HL-60 (cell line): ENCODE measurements at places on chromosomes 7 and 10.

- no peak for DNase-seq
These were observed 66.0 kb upstream of the FHIP2A start for GRCh38 chr10:114755537-114755936.

- DNase-seq, result peak; percentile 21
These were observed 43.7 kb downstream of the CPVL start for GRCh38 chr7:29102558-29103151.

DNA sequence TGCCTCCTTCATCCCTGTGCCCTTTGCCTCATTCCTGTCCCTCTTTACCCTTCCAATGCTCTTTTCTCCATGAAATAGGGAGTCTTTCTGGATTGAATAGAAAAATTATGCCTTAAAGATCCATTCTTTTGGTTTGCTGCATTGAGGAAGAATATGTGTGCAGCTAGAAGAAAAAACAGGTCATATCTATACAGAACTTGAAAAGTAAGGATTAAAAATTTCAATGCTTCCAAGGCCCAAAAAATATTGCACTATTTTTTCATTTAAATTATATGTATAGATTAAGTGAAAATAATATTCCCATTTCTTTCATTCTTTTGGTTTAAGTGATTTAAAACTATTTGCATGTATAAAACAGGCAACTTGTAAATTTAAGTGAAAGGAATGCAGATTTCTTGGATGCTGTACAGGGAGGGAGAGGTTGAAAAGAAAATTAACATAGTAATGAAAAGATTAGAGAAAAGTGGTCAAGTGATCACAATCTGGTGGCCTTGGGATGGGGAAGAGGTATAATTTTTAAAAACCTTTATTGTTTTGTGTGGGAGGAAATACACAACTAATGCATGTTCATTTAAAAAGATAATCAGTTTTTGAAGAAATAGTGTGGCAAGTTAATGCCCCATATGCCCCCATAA is 18.5 kb upstream of the EVX1 start:
- DNase-seq, result no peak

GRCh38 chr7:123745437-123745836 is 3.4 kb downstream of the WASL start:
- DNase-seq, result no peak

GRCh38 chr10:114384601-114385000 is 19.7 kb downstream of the AFAP1L2 start:
- DNase-seq, result no peak

DNA sequence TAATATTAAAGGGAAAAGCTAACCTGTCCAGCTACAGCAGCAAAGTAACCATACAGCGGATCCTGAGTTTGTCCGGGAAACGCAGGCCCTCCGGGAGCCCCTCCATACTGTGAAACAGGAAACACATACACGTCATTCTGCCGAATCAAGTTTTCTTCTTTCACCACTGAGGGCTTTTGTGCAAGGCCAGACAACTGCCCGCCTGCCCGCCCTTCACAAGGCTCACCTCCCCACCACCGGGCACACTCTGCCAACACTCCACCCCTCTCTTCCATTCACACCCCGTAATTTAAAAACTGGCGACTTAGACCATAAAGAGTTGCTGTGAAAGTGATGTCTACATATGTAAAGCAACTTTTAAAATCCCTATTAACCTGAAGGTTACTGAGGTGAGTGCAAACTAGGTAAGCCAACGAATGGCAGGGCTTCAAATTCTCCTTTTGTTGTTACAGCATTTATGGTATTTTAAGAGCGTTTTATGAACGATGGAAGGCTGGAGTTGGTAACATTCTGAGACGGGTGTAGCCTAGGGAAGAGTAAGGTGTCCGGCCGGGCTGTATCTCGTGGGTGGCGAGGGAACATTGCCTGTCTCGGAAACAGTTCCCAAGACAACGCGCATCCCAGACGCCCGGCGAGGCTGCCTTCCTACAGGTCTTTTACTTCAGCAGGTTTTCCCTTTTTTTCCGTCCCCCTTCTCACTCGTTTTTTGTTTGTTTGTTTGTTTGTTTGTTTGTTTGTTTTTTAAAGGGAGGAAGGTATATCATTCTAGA is 817 bp downstream of the SRI start:
- DNase-seq, result no peak

DNA sequence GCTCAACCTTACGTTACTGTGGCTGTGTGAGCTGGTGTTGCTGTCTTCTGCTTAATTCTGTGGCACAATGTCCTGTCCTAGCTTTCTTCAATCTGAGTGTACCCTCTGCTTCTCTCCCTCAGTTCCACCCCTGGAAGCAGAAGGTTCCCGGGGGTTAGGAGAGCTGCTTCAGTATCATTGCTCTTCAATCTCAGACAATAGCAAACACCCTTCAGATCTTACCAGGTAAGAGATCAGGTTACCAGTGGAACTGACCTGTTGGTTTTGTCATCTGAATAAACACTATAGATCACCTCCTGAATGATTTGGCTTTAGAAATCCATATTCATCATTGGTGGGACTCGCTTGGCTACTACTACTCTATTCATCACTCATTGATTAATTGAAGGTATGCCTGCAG is 48.4 kb downstream of the DNAJB9 start:
- DNase-seq, result no peak

DNA sequence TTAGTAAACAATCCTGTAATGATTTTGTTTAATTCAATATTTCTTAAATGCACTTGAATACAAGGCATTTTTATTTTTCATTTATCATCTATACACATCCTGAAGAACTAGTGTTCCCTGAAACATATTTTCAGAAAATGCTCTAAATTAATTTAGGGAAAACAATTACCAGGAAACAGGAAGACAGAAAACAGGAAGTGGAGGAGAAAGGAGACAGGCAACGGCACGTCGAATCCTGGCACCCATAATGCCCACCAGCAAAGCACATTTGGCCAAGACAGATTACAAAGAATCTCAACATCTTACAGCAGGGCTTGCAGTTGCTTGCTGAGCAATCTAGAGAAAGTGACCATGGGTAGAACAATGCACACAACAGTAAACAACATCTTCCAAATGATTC is 571.1 kb downstream of the GRID1 start:
- no peak for DNase-seq

GRCh38 chr10:130924138-130924819 is 387.2 kb downstream of the TCERG1L start:
- DNase-seq, result no peak

GRCh38 chr10:26931223-26931622 is 70.5 kb upstream of the ABI1 start:
- no peak for DNase-seq

DNA sequence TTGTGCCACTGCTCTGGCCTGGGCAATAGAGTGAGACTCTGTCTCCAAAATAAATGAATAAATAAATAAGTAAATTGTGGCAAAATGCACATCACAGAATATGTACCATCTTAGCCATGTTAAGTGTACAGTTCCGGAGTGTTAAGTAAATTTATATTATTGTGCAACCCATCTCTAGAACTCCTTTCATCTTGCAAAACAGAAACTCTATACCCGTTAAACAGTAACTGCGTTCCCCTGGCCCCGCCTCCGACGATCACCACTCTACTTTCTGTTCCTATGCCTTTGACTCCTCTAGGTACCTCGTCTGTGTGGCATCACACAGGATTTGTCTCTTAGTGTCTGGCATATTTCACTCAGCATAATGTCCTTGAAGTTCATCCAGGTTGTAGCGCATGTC is 356.4 kb upstream of the FOXK1 start:
- DNase-seq, result no peak

DNA sequence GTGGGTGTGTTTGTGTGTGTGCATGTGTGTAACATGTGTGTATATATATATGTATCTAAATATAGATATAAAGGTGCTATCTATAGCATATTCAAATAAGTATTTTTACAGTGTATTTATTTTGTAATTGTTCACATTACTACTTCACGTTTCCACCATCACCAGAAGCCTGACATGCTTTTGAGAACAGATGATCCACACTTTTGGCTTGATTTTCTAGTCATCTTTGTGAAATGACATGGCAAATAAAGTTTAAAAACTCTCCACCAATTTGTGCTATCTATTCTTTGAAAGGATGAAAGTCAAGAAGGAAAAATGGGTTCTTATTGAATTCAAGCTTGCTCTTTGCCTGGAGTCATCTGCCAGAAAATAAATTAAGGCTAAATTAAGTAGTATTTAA is 294.0 kb upstream of the AKR1E2 start:
- DNase-seq, result no peak

DNA sequence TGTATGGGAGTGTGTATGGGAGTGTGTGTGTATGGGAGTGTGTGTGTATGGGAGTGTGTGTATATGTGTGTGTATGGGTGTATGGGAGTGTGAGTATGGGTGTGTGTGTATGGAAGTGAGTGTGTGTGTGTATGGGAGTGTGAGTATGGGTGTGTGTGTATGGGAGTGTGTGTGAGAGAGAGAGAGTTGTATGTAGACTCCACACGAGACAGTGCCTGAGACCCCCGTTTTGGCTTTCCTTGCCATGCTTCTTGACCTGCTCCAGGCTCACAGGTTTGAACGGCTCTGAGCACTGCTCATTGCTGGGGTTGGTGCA is 49.7 kb downstream of the COL17A1 start:
- no peak for DNase-seq

DNA sequence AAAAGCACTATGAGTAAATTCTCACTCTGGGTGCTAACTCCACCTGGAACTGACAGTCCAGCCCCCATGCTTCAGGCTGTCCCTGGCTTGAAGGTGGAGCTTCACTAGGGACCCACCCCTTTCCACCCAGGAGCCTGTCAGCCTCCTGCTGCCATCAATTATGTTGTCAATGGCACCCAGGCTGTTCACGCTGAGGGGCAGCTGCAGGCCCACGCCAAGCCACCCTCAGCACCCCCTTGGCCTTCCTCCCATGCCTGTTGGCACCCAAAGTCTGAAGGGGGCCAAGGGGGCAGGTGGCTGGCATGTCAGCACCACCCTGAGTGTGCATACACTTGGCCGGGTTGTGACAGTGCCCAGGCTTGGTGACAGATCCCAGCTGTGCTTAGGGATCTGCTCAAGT is 149.3 kb downstream of the NXPH1 start:
- no peak for DNase-seq

DNA sequence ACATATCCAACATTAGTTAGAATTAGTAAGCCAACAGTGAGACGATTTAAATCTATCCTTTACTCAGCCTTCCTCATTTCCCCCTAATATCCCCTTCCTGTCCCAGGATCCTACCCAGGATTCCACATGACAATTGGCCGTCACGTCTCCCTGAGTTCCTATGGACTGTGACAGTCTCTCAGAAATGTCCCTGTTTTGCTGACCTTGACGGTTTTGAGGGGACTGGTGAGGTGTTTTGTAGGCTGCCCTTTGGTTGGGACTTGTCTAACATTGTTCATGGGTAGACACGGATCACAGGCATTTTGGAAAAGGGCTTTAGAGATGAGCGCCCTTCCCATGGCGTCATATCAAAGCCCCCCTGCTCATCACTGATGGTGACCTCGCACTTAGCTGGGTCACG is 162.8 kb downstream of the ZMYND11 start:
- no peak for DNase-seq

DNA sequence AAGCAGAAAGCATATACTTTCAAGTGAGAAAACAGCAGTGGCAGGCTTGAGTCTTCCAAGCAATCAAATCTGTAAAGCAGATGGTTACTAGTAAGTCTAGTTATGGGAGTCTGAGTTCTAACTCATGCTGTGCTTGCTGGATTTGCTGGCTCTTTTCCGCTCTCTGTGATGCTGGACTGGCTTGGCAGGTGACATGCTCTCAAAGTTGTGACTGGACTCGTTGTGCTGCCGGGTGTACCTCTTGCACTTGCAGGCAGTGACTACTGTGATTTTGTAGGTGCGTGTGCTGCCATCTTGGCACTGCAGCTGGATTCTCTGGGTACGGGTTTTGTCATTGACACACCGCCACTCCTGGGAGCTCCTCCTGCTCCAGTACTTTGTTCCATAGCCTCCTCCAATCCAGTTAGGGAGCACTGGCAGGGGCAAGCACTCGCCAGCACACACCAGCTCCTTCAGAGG is 3.1 kb downstream of the SOSTDC1 start:
- DNase-seq, result no peak

GRCh38 chr10:81866753-81867152 is 8.2 kb upstream of the NRG3 start:
- DNase-seq, result no peak

DNA sequence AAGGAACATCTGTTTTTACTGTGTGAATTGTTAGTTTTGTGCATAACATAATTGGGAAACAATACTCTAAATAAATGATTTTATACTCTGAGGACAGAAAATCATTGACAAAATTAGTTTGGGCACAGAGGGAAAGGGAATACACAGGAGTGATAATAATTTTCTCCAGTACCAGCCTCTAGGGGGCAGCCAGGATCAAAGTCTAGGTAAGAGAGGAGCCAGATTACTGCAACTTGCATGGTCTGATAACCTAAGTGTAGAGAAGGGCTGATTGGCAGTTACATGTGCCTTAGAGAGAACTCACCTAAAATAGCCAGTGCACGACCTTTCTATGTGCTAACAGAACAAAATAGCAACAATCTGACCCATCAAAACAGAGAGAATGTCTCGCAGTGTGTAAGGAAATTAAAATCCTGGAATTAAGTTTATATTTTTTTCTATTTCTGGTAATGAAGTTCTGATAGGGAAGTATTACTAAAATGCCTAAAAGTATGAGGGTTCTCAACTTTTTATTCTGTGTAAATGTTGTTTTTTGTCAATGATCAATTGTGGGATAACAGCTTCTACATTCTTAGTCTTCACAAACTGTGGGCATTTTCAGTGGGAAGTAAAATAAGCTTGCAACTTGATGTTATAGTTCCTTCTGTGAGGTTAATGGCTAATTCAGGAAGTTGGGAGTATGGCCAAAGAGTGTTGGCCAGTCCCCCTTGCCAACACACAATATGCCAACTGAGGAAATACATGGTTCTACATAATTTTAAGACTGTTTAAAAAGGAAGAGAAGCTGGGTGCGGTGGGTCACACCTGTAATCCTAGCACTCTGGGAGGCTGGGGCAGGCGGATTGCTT is 66.4 kb downstream of the EXOC6 start:
- DNase-seq, result peak; percentile 54

DNA sequence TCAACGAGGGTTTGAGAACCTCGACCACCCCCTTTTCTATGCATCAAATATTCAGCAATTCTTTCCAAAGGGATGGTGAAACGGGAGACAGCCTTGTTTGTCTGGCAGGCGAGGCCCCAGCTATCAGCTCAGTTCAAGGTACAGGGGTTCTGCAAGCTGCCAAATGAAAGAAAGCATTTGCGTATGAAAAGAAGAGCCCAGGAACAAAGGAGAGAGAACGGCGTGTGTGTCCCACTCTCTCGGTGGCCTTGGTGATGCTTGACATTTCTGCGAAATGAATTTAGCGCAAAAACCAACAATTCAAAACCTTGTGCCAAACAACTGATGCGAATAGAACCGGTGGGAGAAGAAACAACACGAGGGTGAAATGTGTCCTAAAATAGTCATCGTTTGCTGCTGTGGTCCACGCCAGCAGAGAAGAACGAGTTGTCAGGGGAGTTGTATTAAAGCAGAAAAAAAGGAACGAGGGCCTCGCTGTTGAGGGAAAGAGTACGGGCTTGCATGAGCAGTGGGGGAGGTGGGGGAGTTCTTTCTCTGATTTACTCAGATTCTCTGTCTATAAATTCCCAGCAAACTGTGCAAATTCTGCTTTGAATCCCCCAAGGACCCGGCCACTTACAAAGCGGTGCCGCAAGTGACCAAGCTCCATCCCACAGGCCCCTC is 97.7 kb downstream of the TMEM130 start:
- DNase-seq, result no peak
